ENCODE measurements at places on chromosomes 1 and 21. TPM values are rescaled to one million over a fixed set of nuclear protein-coding genes. Genes with fewer than 3 reads are reported as not detected.
A peak's percentile ranks its signal among the peaks of the same experiment; 100 is the strongest.

The EDARADD gene
- 2.6 TPM for total RNA-seq

The ATP6V1G3 gene
- total RNA-seq: not detected

The SLC37A1 gene
- total RNA-seq: 25.8 TPM

DNA sequence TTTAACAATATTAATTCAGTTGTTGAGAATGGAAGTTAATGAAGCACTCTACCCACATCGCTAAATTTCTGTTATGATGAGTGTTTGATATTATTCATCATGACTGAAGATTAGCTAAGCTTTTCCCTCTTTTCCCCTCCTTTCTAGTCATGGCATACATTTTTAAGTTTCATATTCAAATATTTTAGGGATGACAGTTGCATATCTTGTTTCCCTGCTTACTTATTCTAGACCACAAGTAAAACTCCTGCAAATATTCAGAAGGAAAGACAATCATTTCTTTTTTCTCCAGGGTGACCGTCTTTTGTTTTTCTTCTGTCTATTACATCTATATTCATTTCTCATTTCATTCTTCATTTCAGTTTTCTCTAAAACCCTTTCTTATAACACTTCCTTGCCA is 906.0 kb downstream of the ADGRL2 start:
- no peak overlapping the region for H3K4me3 ChIP-seq
- H3K27ac ChIP-seq: no peak overlapping the region
- H3K27me3 ChIP-seq: no peaks in the 10 kb centered on the region
- DNase-seq: no peak
- H3K4me1 ChIP-seq: no peaks in the 10 kb centered on the region

- H3K27me3 ChIP-seq: no peaks in the 10 kb centered on the region
- no peak overlapping the region for H3K4me3 ChIP-seq
- H3K4me1 ChIP-seq: peaks cover 34% of the 10 kb centered on the region
- H3K27ac ChIP-seq: no peak overlapping the region
- H3K36me3 ChIP-seq: no peaks in the 10 kb centered on the region
Observed at GRCh38 chr1:113042285-113043143, 30.5 kb upstream of the LRIG2 start.

- DNase-seq: no peak
- peaks cover 11% of the 10 kb centered on the region for H3K36me3 ChIP-seq
- no peaks in the 10 kb centered on the region for H3K27me3 ChIP-seq
- no peak overlapping the region for H3K27ac ChIP-seq
- H3K4me3 ChIP-seq: no peak overlapping the region
Observed at GRCh38 chr1:180270530-180271271, 40.6 kb downstream of the LHX4 start.

DNA sequence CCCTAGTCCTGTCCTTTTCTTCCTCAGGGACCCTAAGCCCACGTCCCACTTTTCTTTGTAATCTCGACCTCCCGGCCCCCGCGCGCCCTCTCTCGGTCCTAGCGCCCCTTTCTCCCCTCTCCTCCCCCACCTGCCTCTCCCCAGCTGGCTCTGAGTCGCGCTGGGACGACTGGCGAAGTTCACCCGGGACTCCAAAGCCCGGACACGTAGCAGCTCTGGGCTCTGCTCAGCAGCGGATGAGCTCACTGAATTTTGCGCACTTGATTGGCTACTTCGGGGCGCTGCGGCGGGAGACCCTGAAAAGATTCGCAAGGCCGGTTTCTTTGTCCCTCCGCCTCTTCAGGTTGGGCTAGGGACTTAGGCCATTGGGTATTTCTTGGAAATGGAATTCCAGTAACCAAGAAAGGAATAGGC is 16.3 kb upstream of the ACKR1 start:
- peak; percentile 5 for DNase-seq
- no peaks in the 10 kb centered on the region for H3K4me1 ChIP-seq
- peaks cover 11% of the 10 kb centered on the region for H3K27me3 ChIP-seq
- peak overlapping the region; percentile 9 for H3K4me3 ChIP-seq
- H3K27ac ChIP-seq: no peak overlapping the region

GRCh38 chr1:179632868-179633267 is 41.2 kb downstream of the TDRD5 start:
- no peak overlapping the region for H3K4me3 ChIP-seq
- no peak overlapping the region for H3K27ac ChIP-seq
- no peaks in the 10 kb centered on the region for H3K4me1 ChIP-seq
- no peak for DNase-seq
- no peaks in the 10 kb centered on the region for H3K27me3 ChIP-seq
- H3K36me3 ChIP-seq: no peaks in the 10 kb centered on the region

DNA sequence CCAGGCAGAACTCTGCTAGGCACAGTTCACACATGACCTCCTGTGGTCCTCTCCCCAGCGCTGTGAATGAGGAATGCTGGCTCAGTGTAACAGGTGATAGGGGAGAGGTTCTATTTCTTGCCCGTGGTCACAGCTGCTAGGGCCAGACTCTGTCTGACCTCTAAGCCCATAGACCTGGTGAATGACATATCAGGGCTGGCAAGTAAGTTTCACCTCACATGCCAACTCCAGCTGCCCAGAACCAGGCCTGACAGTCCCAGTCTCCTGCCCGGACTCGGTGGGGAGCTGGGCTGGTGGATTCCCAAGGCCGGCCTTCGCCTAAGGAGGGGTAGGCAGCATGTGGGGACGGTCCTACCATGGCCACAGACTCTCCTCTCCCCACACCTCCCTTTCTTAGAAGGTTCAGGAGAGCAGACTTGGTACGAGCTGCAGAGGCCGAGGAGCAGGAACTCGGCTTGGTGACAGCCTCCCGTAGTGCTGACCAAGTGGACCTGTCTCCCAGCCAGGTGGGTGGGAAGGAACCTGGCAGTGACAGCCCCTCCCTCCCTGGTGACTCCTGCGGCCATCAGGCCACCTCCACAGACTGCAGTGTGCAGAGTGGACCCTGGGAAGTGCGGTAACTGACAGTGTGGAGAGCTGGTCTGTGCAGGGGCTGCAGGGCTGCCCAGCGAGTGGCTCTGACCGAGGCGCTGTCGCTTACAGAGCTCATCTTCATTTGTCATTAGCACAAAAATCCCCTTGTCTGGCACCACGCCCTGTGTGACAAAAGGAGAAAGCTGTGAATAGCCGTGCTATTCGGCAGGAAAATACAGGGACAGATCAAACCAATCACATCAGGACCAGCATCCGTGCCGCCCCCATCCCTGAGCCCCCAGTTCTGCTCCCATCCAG is 74.6 kb downstream of the SCCPDH start:
- no peak overlapping the region for H3K27ac ChIP-seq
- no peaks in the 10 kb centered on the region for H3K36me3 ChIP-seq
- no peak for DNase-seq
- no peaks in the 10 kb centered on the region for H3K4me1 ChIP-seq
- H3K27me3 ChIP-seq: no peaks in the 10 kb centered on the region
- no peak overlapping the region for H3K4me3 ChIP-seq

GRCh38 chr1:185401019-185401418 is 84.0 kb upstream of the IVNS1ABP start:
- H3K4me3 ChIP-seq: no peak overlapping the region
- H3K27me3 ChIP-seq: no peaks in the 10 kb centered on the region
- no peaks in the 10 kb centered on the region for H3K36me3 ChIP-seq
- peaks cover 18% of the 10 kb centered on the region for H3K4me1 ChIP-seq
- DNase-seq: no peak
- H3K27ac ChIP-seq: no peak overlapping the region

DNA sequence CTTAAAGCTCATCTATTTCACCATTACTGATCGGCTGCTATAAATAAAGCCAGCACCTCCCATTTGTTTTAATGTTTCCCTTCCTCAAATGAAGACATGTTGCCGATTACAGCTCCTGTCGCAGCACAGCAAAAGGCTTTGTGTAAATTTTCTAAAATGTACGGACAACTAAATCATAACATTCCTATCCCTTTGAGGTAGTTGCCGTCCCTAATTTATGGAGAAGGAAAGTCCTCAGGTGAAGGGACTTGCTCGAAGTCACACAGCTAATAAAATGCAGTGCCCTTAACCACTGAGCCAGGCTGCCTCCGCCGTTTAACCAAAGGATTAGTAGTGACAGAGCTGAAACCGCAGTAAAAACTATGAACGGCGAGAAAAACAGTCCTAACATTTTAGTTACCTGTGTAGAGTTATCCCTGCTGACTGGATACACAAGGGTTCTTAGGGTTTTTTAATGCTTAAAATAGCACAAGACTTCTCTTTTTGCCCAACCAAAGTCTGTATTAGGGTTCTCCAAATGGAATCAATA is 871 bp downstream of the PINK1 start:
- peaks cover 8% of the 10 kb centered on the region for H3K36me3 ChIP-seq
- peak overlapping the region; percentile 51 for H3K27ac ChIP-seq
- H3K4me3 ChIP-seq: peak overlapping the region; percentile 45

DNA sequence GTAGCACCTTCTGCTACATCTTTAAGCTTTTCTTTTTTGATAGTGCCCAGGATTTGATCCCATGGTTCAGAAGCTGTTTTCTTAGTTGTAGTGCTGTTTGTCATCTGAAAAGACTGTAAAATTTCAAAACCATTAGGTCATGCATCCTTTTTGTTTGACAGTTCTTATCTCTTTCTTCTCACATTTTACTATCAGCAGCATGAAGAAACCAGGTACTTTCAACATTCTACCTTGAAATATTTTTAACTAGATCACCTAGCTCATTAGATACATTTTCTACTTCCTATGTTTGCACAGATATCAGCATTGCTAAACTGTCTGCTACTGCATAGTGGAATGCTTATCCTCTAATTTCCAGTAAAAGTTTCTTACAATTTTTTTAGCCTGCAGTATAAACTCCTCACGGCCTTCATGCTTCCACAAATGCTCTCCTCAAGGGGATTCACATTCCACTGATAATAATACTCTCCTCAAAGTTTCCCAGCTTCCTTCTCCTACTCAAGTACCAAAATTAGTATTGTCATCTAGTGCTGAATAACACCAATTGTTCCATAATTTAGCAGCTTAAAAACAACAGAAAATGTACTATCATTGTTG is 243.9 kb upstream of the ZRANB2 start:
- H3K27me3 ChIP-seq: no peaks in the 10 kb centered on the region
- H3K27ac ChIP-seq: no peak overlapping the region
- H3K36me3 ChIP-seq: no peaks in the 10 kb centered on the region
- DNase-seq: no peak
- no peak overlapping the region for H3K4me3 ChIP-seq
- H3K4me1 ChIP-seq: no peaks in the 10 kb centered on the region

DNA sequence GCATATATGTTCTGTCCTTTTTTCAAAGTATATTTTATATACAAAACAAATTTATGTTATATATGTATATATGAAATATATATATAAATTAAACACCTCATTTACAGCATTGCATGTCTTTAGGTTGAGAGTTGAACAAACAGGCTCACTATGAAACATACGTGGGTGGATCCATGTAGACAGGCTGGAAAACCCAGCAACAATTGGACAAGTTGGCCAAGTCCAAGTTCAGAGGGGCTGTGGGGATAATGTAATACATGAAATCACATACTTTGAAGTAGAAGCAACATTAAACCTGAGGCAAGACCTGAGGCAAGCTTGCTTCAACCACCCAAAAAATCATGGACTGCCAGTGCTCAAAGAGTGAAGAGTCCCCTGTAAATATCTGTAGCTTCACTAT is 39.7 kb downstream of the KCNJ6 start:
- H3K4me3 ChIP-seq: no peak overlapping the region
- no peaks in the 10 kb centered on the region for H3K36me3 ChIP-seq
- H3K27ac ChIP-seq: no peak overlapping the region
- no peaks in the 10 kb centered on the region for H3K4me1 ChIP-seq
- no peak for DNase-seq
- no peaks in the 10 kb centered on the region for H3K27me3 ChIP-seq

GRCh38 chr21:15001113-15001512 is 63.7 kb downstream of the NRIP1 start:
- no peak overlapping the region for H3K4me3 ChIP-seq
- no peaks in the 10 kb centered on the region for H3K36me3 ChIP-seq
- no peaks in the 10 kb centered on the region for H3K27me3 ChIP-seq

- no peak for DNase-seq
- H3K4me3 ChIP-seq: no peak overlapping the region
- no peaks in the 10 kb centered on the region for H3K4me1 ChIP-seq
Observed at GRCh38 chr1:3017440-3018050, 3.7 kb upstream of the ACTRT2 start.

DNA sequence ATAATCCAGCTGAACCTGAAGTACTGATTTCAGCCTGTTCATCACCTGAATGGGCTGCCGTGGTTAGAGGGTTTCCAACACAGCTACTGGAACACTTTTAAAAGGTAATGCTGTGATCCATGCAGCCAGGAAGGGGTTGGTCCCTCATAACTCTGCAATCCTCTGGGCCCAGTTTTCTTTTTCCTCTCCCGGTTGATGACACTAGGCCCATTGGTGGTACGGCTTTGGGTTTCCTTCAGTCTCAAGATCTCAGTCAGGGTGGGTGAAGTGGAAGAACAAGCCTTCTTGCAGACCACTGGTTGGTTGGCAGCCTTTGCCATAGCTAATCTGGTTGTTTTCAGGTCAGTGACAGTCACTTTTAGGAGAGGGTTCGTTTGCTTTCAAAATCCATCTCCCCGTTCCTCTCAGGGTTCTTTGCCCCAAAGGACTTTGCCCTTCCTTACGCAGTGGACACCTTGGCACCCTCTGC is 502 bp upstream of the SLC35A3 start:
- H3K4me3 ChIP-seq: peak overlapping the region; percentile 94
- peaks cover 10% of the 10 kb centered on the region for H3K4me1 ChIP-seq
- no peak for DNase-seq
- no peaks in the 10 kb centered on the region for H3K36me3 ChIP-seq
- H3K27me3 ChIP-seq: no peaks in the 10 kb centered on the region

GRCh38 chr1:227437495-227438008 is 119.3 kb upstream of the CDC42BPA start:
- no peak overlapping the region for H3K27ac ChIP-seq
- peak; percentile 32 for DNase-seq
- H3K4me3 ChIP-seq: no peak overlapping the region
- H3K36me3 ChIP-seq: no peaks in the 10 kb centered on the region

GRCh38 chr1:232385221-232385620 is 244.7 kb downstream of the SIPA1L2 start:
- no peak for DNase-seq
- H3K27me3 ChIP-seq: no peaks in the 10 kb centered on the region
- H3K4me1 ChIP-seq: no peaks in the 10 kb centered on the region
